GOT3 (cell line): ENCODE measurements at places on chromosomes 16 and 17.

GRCh38 chr17:5200360-5200759 lies 8.7 kb upstream of the ZNF594 start:
- DNase-seq: no peak

DNA sequence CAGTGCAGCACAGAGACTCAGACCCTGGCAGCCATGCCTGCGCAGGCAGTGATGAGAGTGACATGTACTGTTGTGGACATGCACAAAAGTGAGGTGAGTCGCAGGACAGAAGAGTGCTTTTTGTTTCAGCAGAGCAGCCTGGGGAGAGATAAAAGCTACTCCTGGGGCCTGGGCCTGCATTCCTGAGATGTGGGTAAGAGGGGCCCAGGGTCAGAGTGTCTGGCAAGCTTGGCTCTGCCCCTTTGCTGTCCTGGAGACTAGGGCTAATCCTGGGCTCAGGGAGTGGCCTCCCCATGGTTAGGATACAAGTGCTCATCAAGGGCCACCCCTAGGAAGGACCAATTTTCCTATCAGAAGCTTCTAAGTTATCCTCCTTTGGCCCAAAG lies 4.8 kb upstream of the ERBB2 start:
- no peak for DNase-seq

- no peak for DNase-seq
Observed at GRCh38 chr17:83137523-83137922, 58.1 kb downstream of the METRNL start.

DNA sequence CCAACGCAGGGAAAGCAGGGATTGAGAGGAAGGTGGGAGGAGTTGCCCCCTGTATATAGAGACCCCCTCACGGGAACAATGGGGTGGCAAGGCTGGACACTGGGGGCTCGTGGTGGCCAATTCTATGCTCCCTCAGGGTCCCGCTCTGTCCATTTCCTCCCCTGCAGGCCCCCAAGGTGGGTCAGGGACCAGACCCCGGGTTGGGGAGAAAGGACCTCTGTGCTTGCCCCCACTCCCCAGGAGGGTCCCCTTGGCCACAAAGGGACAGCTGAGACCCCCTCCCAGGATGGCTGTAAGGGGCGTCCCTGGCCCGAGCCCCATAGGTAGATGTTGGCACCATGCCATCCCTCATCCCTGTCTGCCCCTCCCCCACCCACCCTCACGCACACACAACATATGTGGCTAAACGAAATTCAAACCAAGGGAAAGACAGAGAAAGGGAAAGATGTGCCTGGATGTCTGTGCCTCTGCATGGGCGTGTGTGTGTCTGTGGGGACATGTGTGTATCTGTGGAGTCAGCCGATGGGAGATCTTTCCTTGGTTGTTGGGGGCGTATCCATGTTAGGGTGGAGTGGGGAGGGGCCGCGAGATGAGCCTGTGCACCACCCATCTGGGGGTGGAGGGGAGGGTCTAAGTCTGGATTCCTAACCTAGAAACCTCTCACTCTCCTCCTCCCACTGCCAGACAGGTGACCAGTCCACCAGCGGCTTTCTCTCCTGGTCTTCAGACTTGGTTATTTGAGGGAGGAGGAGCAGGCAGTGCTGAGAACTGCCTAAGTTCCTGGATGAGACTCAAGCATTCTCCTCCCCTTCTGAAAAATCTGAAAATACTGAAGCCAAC lies 642 bp upstream of the NEUROD2 start:
- no peak for DNase-seq

GRCh38 chr17:74303305-74303704 lies 22.7 kb upstream of the KIF19 start:
- DNase-seq: no peak

- no peak for DNase-seq
Observed at GRCh38 chr17:30824002-30824355, 513 bp downstream of the CRLF3 start.

GRCh38 chr16:11082108-11082859 lies 137.9 kb downstream of the CLEC16A start:
- DNase-seq: no peak

DNA sequence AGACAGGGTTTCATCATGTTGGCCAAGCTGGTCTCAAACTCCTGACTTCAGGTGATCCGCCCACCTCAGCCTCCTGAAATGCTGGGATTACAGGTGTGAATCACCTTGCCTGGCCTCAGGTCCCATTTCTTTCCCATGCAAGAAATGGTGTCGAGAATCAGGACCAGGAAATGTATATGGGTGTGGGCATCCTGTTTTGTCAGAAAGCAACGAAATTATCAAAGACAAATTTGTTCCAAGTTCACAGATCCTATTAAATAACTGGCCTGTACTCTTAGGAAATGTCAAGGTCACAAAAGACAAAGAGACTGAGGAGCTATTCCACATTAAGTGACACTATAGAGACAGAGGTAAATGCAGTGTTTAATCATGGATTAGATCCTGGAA lies 17.1 kb upstream of the ST6GALNAC1 start:
- DNase-seq: no peak

DNA sequence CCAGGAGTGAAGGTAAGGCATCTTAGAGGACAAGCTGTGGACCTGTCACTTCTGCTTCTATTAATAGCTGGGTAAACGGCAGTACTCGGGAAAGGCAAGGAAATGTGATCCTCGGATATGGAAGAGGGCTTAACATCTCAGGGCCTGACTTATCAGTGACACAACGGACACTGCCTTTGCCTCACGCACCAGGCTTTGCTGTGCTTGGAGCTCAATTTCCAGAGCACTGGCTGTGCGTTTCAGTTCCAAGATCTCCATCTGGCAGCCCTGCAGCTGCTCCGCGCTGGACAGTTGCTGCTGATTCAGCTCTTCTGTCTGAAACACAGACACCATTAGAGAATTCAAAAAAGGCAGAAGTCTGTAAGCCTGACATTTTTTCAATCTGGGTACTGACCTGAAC lies 3.5 kb downstream of the KRT40 start:
- no peak for DNase-seq

- no peak for DNase-seq
Observed at GRCh38 chr16:25838724-25839186, 147.0 kb downstream of the HS3ST4 start.
